LoVo (cell line): ENCODE measurements at places on chromosomes 2 and 18.

GRCh38 chr18:63138436-63139340 is 180.9 kb downstream of the BCL2 start:
- no peak for DNase-seq

- DNase-seq: no peak
Observed at GRCh38 chr2:172921532-172922236, 154.0 kb upstream of the MAP3K20 start.

GRCh38 chr2:78293768-78294167 is 731.7 kb upstream of the REG3G start:
- DNase-seq: no peak

- no peak for DNase-seq
Observed at GRCh38 chr2:157194844-157195243, 62.7 kb upstream of the GALNT5 start.

DNA sequence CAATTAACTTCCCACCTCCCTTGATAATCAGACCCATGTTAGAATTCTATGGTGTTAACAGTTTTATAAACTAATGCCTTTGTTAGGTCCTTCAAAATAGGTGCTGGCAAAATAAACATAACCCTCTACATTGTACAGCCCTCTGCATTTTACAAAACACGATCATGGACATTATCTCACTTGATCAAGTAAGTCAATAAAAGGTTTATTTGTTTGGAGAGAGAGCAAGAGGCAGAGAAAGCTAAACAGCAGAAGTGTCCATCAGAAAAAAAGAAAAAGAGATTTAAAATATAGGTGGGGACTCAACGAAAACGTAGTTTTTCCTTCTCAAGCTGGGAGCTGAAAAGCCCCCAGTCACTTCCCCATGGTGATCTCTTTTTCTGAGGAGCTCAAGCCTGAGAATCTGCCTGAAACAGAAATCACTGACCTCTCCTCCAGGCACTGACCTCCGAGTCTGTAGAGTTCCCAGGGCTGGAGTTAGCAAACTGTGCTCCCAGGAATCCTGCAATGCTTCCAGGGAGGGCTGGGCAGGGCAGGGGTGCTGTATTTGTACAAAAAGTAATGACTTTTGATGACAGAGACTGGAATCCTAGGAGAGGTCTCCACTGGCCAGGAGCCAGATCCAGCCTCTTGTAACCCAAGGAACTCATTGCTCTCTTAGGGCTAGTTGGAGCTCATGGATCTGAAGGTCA is 137.8 kb upstream of the KLHL29 start:
- no peak for DNase-seq

DNA sequence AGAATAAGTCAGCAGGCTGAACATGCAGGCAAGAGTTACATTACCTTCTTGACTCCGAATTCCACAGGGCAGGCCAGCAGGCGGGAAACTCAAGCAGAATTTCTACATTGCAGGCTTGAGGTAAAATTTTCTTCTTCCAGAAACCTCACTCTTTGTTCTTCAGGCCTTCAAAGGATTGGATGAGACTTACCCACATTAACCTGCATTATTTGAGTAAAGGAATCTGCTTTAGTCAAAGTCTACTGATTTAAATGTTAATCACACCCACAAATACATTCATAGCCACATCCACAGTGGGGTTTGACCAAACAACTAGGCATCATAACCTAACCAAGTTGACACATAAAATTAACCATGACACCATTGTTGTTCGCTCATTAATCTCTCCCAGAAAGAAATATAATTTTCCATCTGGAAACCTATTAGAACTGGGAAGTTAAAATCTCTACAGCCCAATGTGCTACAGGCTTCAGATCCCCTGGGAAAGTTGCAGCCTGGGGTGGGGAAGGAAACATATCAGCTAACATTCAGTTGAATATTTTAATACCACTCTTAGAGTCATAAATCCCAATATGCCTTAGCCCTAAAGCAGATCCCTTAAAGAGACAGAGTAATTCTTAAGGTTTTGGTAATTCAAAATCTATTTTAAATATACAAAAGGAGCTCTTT is 468.2 kb upstream of the TNP1 start:
- DNase-seq: no peak

DNA sequence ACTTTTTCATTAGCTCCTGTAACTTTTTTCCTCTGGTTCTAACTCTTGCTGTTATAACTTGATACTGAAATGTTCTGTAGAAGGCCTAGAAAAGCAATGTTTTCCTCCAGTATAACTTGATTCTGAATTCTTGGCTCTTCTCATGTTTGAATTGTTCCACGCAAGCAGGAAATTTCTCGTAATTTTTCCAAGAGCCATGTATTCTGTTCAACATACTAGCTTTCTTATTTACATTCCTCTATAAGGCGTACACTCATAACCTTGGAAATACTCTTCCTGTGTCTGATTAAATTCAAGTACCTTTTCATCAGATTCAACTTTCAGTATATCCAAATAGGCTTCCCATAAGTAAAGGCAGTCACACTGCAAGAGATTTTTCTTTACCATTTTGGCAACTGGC is 109.1 kb downstream of the SMAD2 start:
- no peak for DNase-seq

DNA sequence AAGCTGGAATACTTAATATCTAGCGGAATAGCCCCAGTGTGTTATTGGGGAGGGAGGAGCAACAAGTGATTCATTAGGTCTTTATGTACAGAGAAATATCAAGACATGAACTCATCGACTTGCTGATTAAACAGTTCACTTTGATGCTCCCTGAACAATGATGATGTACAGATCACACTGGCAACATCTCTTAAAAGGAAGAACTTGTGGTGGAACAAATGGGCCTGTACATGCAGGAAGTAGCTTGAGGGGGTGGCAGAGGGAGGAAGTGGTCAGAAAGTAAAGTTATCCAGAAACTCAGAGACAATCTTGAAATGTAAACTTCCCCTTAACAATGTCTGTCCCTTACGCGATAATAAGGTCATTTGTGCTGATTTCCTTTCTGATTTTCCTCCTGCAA is 90.5 kb downstream of the NXPH2 start:
- DNase-seq: no peak

DNA sequence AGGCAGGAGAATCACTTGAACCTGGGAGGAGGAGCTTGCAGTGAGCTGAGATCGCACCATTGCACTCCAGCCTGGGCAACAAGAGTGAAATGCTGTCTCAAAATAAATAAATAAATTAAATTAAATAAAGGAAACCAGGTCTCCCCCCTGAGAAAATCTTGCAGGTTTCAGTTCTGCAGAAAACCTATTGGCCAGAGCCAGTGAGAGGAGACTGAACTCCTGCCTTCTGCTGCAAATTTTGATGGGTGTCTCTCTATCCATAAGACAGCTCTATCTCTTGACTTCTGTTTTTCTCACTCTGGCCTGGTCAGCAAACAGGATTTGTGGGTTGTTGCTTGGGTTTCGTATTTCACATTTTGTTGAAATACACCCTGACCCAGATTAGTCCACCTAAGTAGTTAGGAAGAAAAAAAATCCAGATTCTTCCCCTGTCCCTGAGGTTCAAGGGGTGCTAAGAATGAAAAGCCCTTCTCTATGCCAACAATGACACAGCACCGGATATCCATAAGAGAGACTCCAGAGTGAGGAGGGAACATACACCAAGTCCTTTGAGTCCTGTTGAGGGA is 86.7 kb upstream of the MAP4K4 start:
- DNase-seq: no peak

DNA sequence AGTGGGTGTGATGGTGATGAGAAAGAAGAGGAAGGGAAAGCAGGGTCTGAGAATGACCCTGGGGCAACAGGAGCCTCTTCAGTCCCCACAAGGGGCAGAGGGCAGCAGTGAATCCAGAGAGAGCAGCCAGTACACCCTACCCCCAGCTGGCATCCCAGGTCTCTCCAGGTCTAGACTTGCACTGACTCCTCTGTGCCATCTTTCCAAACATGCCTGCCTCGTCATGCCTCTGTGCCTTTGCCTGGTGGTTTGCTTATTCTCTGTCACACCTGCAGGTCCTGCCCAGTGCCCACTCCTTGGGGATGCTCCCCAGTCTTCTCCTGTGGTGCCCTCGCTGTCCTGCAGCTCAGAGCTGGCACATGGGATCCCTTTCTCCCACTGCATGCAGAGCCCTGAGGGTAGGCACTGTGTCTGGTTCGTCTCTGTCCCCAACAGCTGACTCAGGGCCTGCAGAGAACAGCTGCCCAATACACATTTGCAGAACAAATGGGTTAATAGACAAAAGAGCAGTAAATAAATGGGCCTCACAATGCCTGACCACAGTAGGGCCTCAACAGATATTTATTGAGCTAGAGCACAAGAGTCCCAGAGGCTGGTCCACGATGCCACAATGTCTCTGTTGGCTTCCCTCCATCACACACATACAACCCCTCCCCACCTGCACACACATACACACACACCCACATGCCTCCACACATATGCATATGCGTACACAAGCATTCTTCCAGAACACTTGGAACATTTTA is 89.8 kb downstream of the HS1BP3 start:
- DNase-seq: no peak
